ENCODE measurements at places on chromosomes 2 and 18.
A peak's percentile ranks its signal among the peaks of the same experiment; 100 is the strongest.

- DNase-seq = no peak
Measured at GRCh38 chr2:86223140-86223926, 24.1 kb downstream of the MRPL35 start.

DNA sequence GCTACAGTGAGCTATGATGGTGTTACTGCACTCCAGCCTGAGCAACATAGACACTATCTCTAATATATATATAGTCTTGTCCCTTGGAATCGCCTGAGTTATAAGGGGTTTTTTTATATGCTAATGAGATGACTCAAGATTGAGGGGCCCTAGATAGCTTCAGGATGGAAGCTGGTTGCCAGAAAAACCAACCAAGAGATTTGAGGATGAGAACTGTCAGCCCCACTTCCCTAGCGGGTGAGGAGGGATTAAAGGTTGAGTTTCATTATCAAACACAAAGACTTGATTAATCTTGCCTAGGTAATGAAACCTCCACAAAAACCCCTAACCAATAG is 12.6 kb upstream of the GALM start:
- DNase-seq = no peak

DNA sequence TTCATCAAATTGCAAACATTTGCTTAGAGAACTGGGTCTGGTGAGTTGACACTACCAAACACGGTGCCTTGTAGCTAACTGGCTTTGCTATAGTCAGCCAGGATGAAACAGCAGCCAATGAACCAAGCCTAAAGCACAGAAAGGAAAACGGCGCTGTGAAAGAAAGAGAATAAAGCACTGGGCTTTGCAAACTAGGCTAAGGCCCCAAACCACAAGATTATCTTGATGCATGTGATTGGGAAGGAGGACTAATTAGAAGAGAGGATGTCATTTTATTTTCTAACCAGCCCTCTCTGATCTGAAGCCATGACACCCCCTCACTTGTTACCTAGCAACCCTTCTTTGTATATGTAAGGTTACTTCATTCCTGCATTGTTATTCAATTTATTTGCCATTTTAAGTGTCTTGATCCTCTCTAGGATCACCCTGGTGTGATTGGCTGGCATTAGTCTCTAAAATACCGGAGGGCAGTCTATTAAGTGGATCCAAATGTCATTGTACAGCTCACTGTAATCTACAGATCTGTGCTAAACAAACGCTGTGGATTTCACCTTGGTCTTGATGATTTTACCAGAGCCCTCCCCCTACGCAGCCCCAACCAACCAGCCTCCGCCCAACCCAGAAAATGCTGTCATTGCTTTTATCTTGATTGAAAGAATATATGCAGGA is 395.4 kb upstream of the ACVR2A start:
- peak; percentile 10 for DNase-seq

DNA sequence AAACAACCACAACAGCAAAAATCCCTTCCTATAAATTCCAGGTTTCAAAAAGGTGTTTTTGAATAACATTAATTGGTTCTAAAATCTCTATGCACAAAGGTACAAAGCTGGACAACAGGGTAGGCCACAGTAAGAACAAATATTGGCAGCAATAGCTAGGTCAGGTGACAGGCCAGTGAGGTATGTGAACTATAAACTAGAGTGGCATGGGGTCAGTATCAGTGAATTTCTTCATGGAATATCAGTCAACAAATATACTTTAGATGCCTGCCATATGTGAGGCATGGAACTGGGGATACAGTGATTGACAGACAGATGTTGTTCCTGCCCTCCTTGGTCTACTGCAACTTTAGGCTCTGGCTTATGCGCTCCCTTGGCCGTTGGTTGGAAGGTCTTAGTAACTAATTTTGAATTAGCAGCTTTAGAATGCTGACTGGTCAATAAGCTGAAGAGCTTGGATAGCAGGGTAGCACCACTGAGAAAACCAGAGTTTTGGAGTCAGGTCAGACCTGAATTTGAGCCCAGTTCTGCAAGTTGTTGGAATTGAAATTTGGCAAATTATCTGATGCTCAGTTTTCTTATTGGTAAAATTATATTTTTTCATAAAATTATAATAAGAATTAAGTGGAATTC is 2.3 kb upstream of the EPC2 start:
- no peak for DNase-seq

DNA sequence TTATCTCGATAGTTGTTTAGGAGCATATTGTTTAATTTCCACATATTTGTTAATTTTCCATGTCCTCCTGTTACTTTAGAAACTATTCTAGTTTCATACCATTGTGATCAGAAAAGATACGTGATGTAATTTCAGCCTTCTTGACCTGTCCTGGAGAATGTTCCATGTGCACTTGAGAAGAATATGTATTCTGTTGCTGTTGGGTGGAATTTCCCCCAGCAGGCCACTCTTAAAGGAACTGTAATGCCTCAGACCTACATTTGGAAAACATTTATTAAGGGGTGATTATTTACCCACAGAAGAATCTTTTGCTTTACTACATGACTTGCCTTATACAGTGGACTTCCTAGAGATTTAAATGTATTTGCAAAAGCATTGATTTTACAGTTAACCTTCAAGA is 55.5 kb downstream of the LIMS1 start:
- no peak for DNase-seq

DNA sequence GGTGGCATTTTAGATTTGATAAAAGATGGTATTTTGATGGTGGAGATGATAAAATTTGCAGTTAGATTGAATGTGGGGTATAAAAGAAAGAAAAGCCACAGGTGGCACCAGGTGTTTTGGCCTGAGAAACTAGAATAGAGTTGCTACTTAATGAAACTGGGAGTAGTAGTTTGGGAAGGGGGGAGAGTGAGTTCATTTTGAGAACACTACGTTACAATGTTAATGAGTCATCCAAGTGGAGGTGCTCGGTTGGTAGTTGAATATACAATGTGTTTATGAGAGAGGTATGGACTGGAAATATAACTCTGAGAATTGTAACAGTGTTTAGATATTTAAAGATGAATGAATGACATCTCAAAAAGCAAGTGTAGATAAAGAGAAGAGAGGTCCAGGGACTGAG is 26.4 kb downstream of the EPG5 start:
- no peak for DNase-seq

DNA sequence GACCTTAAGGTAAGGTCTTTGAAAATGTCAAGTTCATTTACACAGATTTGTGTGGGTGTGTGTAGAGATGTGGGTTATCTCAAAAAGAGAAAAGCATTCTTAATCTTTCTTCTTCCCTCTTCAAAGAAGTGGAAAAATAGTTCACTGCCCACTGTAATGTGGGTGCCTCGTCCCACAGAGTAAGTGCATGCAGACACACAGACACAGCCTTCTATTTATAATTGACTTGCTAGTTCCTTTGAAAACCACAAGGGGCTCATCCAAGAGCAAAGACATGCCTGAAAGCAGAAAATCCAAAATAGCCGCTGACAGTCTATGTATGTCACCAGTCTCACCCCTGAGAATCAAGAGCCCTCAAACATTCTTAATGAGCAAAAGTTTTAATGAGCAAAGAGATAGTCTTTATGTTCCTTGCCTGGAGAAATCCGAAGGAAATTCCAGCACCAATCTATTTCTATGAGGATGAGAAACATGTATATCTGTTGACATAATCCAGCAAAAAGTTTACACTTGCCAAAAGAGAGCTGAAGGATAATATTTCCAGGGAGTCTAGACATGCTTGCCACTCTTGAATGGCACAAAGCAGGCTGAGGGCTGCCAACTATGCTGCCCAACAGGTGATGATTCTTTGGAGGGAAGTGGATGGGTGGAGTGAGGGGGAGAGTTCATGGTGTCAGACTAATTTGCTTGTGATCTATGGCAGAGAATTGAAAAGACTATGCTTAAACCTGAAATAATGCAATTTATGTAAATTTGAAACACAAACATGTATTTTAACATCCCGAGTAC is 93.9 kb downstream of the ACVR1 start:
- no peak for DNase-seq

- DNase-seq = no peak
Measured at GRCh38 chr2:214220251-214220650, 190.6 kb upstream of the VWC2L start.

- no peak for DNase-seq
Measured at GRCh38 chr18:75884728-75885127, 457.2 kb upstream of the SMIM21 start.

DNA sequence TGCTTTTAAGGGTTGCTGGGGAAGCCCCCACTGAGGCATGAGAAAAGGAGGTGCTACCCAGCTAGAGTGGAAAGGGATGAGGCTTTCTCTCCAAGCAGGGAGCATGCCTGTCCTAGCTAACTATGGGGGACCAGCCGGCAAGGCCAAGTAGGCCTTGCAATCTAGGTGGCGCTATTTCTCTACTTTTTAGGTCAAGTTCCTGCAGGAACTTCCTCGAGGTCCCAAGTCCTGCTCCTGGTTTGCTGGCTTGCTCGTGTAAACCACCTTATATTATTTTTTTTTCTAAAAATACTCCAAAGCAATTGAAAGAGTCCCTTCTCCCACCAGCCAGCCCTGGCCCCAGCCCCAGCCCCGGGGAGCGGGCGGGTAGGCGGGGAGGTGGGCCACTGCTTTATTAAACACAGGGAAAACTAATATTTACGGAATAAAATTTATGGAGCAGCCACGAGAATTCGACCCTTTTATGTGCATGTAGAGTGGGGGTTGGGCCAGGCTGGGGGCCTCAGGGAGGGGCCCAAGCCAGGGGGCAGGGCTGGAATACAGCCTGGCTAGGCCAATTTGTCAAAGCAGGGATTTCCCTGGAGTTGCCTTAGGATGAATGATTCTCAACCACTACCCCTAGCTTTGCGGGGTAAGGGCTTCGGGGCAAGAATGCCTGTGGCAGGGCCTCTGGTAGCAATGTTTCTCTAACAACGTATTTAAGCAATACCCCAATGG is 12.8 kb upstream of the IHH start:
- DNase-seq = no peak

DNA sequence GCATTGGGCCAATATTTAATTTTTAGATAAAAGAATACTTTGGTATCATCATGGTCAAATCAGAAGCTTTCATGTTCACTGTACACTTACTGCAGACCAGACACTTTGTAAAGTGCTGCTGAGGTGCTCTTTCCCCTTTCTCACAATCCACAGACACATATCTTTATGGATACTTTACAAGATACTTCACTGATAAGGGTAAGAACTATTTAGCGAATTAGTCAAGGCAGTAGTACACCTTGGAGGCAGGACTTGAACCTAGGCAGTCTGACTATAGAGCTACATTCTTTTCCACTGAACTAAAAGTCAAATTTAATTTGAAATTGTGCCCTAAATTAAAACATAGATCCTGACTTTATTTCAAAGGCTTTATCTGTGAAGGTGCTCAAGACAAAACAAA is 60.2 kb downstream of the COBLL1 start:
- no peak for DNase-seq
